ENCODE measurements at places on chromosomes 6 and 20.
A peak's percentile ranks its signal among the peaks of the same experiment; 100 is the strongest.

DNA sequence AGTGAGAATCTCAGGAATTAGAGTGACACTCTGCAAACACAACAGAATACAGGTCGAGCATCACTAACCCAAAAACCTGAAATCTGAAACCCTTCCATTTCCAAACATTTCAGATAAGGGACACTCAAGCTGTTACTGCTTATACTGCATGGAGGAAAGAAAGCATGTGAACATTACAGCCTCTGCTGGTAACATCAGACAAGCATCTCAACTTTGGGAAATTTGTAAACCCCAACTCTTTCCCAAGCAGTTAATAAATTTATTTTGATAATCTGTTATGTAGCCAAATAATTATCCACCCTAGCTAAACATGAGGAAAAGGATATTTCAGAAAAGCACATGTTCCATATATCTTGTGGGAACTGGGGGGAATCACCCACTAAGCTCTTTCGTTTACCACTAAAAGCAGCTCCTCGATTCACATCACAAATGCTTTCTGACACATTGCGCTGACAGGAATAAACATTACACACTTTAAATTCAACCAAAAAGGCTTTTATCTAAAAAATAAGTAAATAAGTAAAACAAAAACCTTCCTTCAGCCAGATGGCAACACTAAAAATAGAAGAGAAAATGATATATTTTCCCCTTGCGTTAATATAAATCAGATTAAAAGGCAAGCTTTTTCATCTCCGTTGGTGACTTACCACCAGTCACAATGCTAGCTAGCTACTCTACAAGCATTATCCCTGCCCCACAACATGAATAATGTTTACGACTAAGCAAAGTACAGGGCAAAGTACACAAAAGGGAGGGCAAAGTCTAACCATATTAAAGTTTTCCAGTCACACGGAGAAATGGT, 120.8 kb downstream of the MAP7 start:
- DNase-seq, result no peak

- no peak for DNase-seq
Measured at GRCh38 chr6:40848868-40849514, 190.0 kb downstream of the UNC5CL start.

DNA sequence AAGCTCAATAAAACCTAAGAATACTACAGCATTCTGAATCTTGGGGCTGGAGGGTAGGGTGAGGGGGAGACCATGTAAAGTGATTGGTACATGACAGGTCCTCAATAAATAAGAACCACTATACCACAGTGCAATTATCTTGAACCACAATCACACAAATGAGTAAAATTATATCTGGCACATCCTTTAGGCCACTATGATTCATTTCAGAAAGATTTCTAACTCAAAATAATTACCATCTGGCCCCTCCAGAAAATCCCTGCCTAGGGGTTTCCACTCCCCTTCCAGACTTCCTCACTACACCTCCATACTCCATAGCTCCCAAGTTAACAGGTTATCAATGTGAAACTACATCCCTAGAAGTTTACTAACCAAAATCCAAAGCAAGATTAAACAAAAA, 19.7 kb downstream of the AKIRIN2 start:
- DNase-seq, result no peak

DNA sequence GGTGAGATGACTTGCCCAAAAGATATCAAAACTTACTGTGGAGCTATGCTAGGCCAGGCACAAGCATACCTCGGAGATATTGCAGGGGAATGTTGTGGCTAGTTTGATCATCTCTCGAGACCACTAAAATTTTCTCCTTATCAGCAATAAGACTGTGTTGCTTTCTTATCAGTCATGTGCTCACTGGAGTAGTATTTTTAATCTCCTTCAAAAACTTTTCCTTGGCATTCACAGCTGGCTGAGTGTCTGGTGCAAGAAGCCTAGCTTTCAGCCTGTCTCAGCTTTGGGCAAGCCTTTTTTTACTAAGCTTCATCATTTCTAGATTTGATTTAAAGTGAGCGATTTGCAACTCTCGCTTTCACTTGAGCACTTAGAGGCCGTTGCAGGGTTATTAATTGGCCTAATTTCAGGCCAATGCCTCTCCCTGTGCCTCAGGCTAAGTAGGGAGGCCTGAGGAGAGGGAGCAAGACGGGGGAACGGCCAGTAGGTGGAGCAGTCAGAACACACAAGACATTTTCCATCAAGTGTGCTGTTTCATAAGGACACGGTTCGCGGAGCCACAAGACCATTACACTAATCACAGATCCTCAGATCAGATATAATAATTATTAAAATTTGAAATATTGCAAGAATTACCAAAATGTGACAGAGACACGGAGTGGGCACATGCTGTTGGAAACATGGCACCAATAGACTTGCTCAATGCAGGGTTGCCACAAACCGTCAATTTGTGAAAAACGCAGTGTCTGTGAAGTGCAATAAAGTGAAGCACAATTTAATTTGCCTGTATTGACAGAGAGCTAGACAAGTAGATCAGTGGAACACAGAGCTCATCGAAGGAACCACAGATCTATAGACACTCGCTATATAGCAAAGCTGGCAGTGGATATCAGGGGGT, 106.8 kb upstream of the SIRPG start:
- DNase-seq, result no peak

DNA sequence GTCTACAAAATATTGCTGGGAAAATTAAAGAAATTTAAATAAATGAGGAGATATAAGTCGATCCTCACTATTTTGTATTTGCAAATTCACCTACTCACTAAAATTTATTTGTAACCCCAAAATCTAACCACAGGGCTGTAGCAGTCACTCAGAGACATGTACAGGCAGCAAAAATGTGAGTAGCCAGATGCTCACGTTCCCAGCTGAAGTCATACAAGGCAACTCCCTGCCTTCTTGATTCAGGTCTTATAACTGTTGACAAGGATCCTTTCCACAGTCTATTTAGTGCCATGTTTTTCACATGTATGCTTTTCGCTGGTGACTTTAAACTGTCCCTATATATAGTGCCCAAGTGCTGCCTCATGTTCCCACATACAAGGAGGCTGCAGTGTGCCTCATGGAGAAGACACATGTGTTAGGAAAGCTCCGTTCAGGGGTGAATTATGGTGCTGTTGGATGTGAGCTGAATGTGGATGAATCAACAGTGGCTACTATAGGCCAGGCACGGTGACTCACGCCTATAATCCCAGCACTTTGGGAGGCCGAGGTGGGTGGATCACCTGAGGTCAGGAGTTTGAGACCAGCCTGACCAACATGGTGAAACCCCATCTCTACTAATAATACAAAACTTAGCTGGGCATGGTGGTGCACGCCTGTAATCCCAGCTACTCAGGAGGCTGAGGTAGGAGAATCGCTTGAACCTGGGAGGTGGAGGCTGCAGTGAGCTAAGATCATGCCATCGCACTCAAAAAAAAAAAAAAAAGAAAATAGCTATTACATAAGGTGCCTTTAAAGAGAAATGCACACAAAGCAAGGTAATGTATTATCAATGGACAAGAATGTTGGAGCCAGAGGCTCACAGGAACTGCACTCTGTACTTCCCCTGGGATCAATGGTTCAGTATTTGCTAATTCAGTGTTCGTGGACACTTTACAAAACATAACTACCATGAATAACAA, 55.3 kb downstream of the STK35 start:
- no peak for DNase-seq

DNA sequence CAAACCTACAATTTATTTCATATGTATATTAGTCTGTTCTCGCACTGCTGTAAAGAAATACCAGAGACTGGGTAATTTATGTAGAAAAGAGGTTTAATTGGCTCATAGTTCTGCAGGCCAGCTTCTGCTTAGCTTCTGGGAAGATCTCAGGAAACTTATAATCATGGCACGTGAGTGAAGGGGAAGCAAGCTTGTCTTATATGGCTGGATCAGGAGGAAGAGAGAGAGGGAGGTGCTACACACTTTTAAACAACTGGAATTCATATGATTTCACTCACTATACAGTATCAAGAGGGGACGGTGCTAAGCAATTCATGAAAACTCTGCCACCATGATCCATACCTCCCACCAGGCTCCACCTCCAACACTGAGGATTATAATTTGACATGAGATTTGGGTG, 29.9 kb downstream of the PHACTR2 start:
- no peak for DNase-seq

GRCh38 chr6:97919631-97920030, 636.6 kb upstream of the MMS22L start:
- DNase-seq, result no peak

DNA sequence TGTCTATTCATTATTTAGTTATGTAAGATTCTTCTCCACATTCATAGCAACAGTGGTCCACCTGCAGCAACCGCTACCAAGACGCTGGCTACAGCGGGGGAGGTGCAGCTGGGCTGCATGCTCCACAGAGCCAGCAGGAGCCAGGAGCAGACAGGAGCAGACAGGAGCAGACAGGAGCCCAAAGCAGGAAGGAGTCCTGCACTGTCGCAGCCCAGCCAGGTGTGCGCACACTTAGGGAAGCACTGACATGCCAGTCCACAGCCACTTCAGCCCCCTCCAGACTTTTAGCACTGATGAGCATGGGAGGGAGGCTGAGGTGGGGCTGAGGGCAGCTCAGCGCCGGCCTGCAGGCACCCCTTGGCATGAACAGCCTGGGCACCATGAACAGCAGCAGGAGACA, 19.6 kb downstream of the KIF16B start:
- DNase-seq, result no peak

DNA sequence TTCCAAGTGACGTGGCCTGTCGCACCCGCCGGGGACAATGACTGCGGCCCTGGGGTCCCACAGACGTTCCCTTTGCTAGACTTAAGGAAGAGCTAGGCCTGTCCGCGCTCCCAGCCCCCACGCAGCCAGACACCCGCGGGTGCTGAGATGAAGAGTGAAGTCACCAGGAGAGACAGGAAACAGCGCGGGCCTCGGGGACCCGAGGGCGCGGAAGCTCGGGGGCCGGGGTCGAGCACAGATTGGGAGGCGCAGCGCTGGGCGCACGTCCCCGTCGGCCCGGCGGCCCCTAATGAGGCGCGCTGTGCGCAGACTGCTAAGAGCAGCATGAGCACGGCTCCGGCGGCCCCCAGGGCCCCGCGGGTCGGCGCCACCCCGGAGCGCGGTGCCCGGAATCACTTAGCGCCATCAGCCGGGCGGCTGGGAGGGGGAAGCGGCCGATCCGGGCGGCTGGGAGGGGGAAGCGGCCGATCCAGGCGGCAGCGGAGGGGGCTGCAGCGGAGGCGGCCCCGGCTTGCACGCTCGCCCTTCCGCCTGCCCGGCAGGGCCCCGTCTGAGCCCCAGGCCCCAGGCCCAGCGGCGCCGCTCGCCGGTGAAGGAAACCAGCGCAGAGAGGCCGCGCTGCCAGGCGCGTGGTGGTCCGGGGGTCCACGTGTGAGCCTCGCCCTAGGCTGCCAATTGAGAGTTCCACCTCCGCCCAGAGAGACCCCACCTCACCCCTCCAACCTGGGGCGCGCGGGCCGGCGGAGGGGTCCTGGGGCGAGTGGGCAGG, 8.3 kb upstream of the AVP start:
- DNase-seq, result peak; percentile 24

DNA sequence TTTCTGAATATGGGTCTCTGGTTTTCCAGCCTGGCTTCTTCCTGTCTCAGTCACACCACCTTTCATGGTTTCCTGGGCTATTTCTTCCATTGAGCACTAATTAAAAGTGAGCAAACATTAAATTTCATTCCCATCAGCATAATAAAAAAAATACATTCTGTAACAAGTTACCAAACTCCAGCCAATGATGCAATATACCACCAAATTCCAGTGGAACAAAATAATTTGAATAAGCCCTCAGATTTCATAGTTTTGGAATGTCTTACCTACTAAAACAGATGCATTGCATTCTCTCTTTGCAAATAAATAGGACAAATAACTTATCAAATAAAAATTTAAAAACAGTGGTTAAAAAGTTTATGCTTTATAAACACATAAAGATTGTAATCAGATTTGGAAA, 97.8 kb upstream of the PRDM1 start:
- no peak for DNase-seq

DNA sequence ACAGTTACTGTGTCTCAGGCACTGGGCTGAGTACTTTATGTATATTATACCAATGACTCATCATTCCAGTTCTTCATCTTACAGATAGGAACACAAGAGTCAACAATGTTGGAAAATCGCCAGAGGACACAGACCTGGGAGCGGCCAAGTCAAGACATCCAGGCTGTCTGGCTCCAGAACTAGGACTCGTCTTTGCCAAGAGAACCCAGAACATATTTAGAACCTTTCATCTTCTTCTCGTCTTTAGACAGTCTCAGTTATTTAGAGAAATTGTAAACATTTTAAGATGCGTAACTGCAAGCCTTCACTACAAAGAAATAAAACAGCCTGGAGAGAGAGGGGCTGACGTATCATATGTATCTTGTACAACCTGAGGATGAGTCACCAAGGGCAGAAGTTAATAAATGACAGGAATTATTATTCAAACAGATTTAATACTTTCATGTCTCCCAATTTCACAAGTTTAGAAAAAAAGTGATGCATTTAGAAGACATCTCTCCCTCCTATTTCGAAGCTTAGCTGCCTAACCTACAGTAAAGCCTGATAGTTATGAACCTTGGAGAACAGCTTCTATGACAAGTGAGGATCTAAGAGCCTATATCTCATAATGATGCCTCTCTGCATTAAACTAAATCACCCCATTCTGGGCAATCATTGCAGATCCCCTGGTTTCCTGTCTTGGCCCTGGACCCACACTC, 43.4 kb downstream of the SLC22A3 start:
- DNase-seq, result no peak

- DNase-seq, result no peak
Measured at GRCh38 chr6:129647044-129647443, 62.9 kb downstream of the ARHGAP18 start.

DNA sequence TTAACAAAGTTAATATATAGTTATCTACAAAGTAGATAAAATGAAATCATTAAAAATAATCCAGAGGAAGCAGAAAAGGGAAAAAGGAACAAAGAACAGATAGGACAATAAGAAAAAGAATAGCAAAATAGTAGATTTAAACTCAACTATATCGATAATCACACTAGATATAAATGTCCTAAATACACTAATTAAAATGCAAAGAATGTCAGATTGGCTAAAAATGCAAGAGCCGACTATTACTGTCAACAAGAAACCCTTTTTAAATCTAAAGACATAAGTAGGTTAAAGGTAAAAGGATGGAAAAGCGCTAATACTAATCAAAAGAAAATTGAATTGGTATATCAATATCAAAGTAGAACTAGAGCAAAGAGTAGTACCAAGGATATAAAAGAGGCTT, 164.8 kb upstream of the AKAP12 start:
- DNase-seq, result no peak

Measured in activated gamma-delta T cell (primary cell).